Stimulated activated CD4-positive, alpha-beta T cell treated with anti-CD3 and anti-CD28 coated beads, TNF-alpha, amount 100 ng/mL, for 24 hours (primary cell): ENCODE measurements at places on chromosomes 5 and 9.

DNA sequence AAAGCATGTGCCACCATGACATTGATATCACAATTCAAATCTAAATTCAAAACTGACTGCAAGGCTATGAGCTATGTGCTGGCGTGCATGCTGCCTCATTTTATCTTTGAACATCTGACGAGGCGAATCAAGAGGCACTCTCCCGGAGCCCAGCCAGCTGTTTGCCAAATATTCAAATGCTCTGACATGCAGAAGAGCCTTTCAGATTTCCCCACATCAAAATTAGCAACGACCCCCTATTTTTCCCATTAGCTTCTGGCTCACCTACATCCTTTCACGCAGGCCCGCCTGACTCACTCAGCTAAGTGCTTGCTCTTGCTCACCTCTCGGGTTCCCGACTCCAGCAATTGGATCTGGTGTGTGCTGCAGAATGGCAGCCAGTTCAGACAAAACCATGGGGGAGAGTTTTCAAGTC is 159.0 kb downstream of the NR2F1-AS1 start:
- DNase-seq: no peak

DNA sequence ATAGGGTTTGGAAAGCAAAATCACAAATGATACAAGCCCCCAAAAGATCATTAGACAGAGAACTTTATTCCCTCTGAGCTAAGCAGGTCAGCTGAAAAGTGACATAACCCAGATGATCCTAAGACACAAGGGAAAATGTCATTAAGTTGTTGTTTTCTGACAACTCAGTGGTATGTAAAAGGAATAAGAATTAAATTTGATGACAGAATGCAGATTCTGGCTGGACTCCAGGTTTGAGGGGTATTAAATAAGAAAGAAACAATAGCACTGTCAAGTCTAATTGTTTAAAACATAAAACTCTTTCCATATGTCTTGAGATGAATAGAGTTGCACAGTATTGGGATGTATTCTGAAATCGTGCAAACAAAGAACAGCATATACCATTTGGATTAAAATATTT is 429.9 kb downstream of the CAAP1 start:
- DNase-seq: no peak

- DNase-seq: no peak
Observed at GRCh38 chr5:83731638-83732037, 11.0 kb upstream of the HAPLN1 start.

DNA sequence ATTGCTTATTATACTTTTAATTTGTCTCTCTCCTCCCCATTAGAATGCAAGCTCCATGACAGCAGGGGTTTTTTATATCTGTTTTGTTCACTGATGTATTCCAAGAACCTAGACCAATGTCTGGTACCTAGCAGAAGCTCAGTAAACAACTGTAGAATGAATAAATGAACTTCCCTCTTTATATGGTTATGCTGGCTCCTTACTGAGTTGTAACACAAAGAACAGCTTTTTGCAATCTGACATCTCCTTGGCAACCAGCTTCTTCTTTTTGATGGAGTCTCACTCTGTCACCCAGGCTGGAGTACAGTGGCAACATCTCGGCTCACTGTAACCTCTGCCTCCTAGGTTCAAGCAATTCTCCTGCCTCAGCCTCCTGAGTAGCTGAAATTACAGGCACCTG is 13.6 kb downstream of the TRMO start:
- DNase-seq: no peak

GRCh38 chr9:116312221-116312620 is 158.6 kb downstream of the PAPPA start:
- no peak for DNase-seq

GRCh38 chr5:159073026-159073425 is 26.7 kb downstream of the EBF1 start:
- DNase-seq: no peak

DNA sequence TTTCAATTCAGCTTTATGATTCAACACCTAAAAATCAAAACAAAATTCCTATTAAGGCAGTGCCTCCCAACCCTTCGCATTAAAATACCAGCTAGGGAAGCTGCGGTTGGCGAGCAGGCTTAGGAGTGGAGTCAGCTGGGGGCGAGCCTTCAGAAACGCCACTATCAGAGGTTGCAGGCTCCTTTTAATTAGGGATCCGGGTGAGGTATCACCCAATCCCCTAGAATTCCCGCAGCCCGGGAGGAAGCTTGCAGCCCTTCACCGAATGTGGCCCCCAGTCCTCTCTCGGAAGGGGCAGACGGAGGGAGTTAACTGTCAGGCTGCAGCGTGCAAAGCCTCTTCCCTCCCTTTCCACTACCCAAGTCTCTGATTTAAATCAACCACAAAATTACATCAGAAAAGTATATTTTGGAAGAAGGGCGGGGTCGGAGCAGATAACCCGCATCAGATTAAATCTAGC is 1.7 kb downstream of the STC2 start:
- no peak for DNase-seq

DNA sequence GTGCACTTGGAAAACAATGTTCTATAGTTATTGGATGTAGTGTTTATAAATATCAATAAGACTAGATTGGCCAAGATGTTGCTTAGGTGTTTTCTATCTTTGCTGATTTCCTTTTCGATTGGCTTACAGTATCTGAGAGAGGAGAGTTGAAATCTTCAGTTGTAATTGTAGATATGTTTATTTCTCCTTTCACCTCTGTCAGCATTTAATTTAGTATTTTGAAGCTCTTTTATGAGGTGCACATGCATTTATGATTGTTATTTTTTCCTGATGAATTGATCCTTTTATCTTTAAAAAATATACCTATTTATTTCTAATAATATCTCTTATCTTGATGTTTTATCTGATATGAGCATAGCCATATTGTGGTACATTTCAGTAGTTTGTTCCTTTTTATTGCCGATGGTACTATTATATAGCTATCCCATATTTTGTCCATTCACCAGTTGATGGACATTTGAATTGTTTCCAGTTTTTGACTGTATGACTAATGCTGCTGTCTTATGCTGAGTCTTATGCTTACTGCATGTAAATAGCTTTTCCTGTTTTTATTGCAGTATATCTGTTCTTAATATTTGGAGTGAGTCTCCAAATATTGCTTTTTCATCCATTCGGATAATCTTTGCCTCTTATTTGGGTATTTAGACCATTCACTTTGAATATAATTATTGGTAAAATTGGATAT is 34.7 kb downstream of the ERCC6L2 start:
- no peak for DNase-seq

DNA sequence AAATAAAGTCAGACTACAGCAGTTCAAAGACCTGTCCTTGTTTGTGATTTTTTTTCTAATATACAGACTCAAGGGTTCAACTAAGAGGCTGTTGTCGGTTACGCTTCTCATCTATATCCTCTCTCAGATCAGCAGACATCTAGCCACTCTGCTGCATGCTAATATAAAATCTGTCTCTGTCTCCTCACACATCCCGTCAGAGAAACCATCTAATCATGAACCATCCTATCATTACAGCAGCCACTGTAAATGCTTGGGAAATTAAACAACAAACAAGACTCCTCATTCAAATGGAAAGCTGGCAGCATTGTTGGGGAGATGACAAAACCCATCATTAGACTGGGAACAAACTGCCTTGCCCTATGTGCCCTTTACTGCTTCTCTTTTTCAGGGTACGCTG is 94.8 kb downstream of the SEMA5A start:
- no peak for DNase-seq
